D721Med (cell line): ENCODE measurements at places on chromosomes 13 and 19.

- DNase-seq: no peak
Observed at GRCh38 chr19:11356676-11357550, 1.7 kb downstream of the PLPPR2 start.

- no peak for DNase-seq
Observed at GRCh38 chr13:49975826-49976225, 21.0 kb upstream of the TRIM13 start.

GRCh38 chr13:44389060-44389666 is 15.5 kb downstream of the SERP2 start:
- no peak for DNase-seq

GRCh38 chr13:99299920-99300341 is 7.3 kb downstream of the GPR183 start:
- DNase-seq: no peak

- DNase-seq: no peak
Observed at GRCh38 chr19:51681286-51681941, 11.7 kb upstream of the SPACA6 start.

GRCh38 chr13:20939662-20940061 is 37.1 kb upstream of the XPO4 start:
- DNase-seq: no peak
